ENCODE measurements at places on chromosomes 4 and X. TPM values are rescaled to one million over a fixed set of nuclear protein-coding genes. Genes with fewer than 3 reads are reported as not detected.

DNA sequence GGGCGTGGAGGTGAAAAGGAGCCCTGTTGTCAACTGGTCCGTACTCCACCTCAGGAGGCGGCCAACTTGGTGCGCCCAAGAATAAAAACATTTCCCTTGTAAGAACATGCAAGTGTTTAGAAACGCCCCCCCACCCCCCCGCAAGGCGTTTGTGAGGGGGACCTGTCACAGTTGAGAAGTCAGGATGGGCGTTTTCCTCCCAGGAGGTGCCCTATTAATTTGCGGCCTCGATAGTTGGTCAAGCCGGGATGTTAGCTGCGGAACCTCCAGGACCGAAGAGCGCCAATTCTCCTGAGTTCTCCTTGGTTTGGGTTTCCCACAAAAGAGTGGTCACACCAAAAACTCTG is 651 bp upstream of the SAP30 start:
- no peak for DNase-seq

DNA sequence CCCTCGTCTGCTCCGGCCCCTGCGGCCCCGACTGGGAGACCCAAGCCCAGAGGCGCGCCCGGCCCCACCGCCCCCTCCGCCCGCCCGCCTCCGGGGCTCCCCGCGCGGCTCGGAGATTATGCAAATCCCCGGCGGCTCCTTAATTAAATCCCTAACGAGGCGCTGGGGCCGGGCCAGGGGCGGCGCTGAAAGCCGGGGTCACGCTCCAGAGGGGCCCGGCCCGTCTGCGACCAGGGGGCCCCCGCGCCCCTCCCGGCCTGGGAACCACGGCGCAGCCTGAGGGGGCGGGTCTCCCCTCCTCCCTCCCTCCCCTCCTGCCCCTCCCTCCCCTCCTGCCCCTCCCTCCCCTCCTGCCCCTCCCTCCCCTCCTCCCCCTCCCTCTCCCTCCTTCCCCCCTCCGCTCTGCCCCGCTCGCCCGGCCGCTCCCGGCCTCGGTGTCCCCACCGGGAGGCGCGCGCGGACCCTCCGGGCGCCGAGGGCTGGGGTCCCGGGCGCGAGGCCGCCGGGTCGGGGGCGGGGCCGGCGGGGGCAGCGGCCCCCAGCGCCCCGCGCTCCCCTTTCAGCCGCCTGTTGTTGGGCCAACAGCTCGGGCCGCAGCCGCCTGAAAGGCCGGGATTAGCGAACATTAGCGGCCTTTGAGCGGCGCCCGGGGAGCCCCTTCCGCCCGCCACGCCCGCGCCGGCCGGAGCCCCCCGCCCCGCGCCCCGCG is 25.9 kb upstream of the FGFR3 start:
- DNase-seq, result no peak

GRCh38 chr4:93983140-93983539 is 154.6 kb downstream of the ATOH1 start:
- no peak for DNase-seq

Gene MAGEA12
- not detected for total RNA-seq

Gene FGD1
- total RNA-seq, result 5.0 TPM

Data from mesenteric fat pad (tissue), 1 donor.